ENCODE measurements at places on chromosomes 16 and 17. TPM values are rescaled to one million over a fixed set of nuclear protein-coding genes. Genes with fewer than 3 reads are reported as not detected.

CHD9NB gene
- total RNA-seq = 2.3 TPM

PRR11 gene
- total RNA-seq = 2.3 TPM

MYH1 gene
- total RNA-seq = not detected

ZPBP2 gene
- not detected for total RNA-seq

RNF157 gene
- under 0.01 TPM for total RNA-seq

C16orf96 gene
- under 0.01 TPM for total RNA-seq

KRTAP9-2 gene
- not detected for total RNA-seq

FOXJ1 gene
- total RNA-seq = not detected

ITGB3 gene
- 81.9 TPM for total RNA-seq

SLC6A2 gene
- total RNA-seq = not detected

ENGASE gene
- 16.9 TPM for total RNA-seq

ZNRF1 gene
- total RNA-seq = 18.9 TPM

STH gene
- not detected for total RNA-seq

GLG1 gene
- total RNA-seq = 145 TPM

PPL gene
- 1.5 TPM for total RNA-seq

VTN gene
- total RNA-seq = 0.19 TPM

SLC25A19 gene
- 8.8 TPM for total RNA-seq
